SK-N-DZ (cell line): ENCODE measurements at places on chromosomes 1 and 21.

DNA sequence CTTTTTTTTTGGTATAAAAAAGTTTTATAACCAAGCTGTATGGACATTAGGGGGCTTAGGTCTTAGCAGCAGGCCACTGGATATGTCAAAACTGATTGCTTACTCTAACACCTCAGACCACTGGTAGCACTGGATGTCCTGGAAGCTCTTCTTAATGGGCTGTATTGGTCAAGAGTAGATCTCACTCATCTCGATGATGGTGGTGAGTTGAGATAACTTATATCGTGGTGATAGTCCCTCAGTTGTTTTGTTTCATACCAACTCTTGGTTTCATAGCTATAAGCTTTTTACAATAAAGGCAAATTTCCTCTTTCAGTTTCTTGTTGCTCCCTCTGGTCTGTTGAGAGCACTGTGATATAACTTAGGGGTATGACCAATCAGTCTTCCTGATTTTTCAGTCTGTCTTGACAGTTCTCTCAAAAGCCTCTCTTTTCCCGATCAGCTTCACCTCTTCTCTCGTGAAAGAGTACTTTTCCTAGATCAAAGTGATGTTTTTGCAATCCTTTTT is 9.7 kb upstream of the AGO1 start:
- DNase-seq, result no peak

GRCh38 chr21:42277593-42277992 is 37.6 kb downstream of the TFF3 start:
- DNase-seq, result no peak

GRCh38 chr1:152107031-152107983 is 7.9 kb downstream of the TCHH start:
- DNase-seq, result no peak

- peak; percentile 47 for DNase-seq
Observed at GRCh38 chr1:83882906-83883305, 116.0 kb downstream of the TTLL7 start.

GRCh38 chr1:20684050-20684620 is 23.0 kb upstream of the DDOST start:
- no peak for DNase-seq

GRCh38 chr1:230717251-230717650 is 3.3 kb upstream of the AGT start:
- no peak for DNase-seq

DNA sequence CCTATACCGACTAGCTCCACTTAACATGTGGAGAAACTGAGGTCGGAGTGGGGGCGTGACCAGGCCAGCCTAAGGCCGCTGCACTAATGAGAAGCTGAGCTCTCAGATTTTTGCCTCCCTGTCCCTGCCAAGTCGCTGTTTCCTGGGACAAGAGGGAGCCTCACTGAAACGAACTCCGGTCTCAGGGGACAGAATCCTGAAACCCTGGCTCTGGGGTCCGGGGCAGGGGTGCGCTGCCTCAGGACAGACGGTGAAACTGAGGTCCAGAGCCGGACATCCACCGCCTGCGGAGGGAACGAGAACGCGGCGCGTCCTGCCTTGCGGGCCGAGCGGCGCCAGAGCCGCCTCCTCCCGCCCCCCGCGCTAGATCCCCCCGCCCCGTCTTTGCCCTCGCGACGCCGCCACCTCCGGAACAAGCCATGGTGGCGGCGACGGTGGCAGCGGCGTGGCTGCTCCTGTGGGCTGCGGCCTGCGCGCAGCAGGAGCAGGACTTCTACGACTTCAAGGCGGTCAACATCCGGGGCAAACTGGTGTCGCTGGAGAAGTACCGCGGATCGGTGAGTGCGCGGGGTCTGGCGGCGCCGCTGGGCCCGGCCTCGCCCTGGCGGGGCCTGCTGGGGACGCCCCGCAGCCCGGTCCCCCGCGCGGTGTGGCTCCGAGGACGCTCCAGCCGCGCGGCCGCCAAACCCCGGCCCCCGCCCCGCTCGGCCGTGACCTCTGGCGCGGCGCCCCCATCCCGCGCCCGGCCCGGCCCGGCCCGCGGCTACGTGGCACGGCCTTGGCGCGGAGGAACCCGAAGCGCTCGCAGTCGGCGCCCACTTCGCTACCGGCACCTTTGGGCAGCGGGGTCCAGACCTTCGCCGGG is at the start of gene GPX7:
Gene GPX7 (plus strand): TSS at position 381 of the 865 bp plus-strand sequence. CDS start 39 bp downstream, at position 420.
- DNase-seq, result no peak

DNA sequence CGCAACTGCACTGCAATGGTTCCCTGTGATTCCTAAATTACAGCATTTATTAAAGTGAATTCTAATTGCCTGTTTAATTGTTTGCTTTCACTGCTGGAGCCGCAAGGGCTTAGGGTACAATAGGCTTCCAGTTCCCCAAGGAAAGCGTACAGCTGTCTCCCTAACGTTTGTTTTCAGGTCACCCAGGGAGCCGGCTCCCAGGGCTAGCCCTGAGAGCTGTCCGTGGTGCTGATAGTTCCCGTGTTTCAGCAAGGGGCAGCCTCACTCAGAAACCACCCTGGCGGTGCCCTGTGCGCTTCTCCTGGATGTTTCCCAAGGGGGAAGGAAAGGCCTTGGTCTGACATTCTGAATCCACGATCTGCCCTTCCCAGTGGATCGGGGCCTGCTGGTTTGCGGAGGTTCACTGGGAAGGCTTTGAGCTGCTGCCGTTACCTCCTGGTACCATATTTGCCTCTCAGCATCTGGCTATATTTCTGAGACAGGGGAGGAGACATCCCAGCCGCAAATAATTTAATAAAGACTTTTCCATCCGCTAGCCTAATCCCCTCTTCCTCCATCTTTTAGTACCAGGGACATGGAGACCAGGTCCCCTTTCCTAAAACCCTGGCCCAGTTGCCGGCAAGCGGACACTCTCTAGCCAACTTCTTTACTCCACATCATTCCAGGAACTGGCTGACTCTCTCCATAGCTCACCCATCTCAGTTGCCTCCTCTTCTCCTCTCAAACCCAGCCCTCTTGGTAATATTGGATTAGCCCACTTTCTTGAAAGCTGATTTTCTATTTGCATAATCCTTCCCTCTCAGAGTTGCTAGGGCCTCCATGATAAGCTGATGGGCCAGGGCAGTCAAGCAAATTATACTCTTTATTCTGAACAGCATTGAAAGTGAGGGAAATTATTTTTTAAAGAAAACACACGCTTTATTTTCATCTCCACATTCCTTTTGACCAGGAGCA is 149.0 kb downstream of the IGSF21 start:
- peak; percentile 7 for DNase-seq

DNA sequence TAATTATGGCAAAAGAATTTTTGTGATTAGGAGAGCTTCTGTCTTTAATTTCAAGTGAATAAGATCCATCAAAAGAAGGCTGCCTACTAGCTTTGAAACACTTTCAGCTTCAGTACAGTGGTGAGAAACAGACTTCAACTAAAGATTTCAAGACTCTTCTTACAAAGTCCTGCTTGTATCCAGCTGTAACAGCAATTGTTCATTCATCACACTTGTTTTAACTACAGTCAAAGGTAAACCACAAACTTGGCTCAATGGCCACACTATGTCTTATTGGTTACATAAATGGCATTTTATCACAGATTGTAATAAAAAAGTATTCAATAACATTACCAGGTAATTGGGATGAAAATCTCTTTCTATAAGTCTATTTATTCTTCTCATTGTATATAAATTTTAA is 59.2 kb downstream of the WARS2 start:
- DNase-seq, result no peak

GRCh38 chr21:41240040-41240439 is 72.1 kb downstream of the BACE2 start:
- no peak for DNase-seq

DNA sequence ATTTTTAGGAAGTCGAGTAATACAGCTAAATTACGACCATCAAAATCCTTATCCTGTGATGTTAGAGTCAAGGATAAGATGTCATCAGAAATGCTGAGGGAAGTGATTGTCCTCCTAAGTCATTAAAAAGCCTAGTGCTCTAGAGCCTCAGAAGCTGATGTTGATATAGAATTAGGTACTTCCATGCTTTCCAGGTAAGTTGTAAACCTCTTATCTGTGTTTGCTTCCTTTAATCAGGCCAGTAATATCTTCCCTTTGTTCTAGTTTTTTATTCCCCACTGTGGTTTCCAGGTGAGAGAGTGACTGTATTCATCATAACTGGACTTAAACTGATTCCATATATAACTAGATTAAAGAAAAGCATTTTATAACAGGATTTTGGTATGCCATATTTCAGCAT is 44.4 kb downstream of the SMG7 start:
- DNase-seq, result no peak

GRCh38 chr1:159867664-159868026 is 5.2 kb upstream of the VSIG8 start:
- DNase-seq, result peak; percentile 63

- DNase-seq, result no peak
Observed at GRCh38 chr1:229377429-229377828, 34.6 kb upstream of the CCSAP start.

DNA sequence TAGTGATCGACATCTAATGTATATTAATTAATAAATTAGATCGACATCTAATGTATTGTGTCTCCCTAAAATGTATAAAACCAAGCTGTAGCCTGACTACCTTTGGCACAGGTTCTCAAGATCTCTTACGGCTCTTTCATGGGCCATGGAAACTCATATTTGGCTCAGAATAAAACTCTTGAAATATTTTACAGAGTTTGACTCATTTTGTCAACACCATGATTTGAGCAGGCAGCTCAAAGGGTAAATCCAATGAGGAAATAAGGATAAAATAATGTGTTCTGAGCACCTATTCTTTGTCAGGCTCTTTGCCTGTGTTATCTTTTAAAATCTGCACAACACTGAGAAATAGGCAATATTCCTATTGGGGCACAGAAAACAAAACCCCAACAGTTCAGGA is 223.4 kb upstream of the DUSP10 start:
- DNase-seq, result no peak

DNA sequence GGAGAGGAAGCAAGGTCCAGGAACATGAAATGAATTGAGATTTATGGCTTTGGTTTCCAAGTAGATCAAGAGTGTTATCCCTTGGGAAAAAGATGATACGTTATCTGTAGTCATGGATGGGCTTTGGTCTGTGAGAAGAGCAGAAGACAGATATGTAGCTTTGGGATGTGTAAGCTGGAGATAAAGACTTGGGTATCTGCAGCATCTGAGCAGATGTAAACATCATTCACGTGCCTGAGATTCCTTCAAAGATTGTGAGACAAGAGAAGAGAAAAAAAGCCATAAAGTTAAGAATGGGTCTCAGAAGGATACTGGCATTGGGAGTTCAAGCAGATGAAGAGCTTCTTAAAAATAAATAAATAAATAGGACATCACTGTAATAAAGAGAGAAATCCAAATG is 217.8 kb downstream of the PTPRC start:
- DNase-seq, result peak; percentile 67

DNA sequence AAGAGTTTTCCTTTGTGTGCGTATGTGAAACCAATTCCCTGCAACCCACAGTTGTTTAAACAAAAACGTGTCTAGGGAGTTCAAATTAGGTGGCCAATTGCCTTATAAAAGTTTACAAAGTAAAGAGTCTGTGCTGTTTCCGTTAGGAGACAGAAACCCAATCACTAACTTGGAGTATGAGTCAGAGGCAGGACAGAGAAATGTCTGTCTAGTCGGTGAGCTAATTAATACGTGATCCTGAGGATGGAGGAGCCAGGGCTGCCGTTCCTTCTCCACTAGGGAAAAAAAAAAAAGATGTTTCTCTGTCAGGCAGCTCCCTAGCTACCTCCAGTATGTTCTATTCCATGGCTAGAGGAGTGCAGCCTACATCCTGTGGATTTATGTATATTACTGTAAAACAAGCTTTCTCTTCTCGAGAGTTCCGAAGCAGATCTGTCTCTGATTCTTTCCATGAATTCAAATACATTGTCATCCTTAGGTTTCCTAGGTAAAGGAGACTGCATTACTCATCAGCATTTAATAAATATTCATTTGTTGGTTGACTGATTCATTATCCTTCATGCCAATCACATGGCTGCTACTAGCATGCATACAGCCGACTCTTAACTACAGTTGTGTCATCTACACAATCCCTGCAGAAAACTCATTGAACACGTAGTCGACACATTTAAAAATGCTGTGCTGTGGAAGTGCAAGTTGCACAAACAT is 430.6 kb downstream of the KIF26B start:
- DNase-seq, result no peak

GRCh38 chr1:217977943-217978342 is 307.1 kb upstream of the RRP15 start:
- no peak for DNase-seq

- DNase-seq, result no peak
Observed at GRCh38 chr1:171545523-171545922, 60.2 kb downstream of the PRRC2C start.

DNA sequence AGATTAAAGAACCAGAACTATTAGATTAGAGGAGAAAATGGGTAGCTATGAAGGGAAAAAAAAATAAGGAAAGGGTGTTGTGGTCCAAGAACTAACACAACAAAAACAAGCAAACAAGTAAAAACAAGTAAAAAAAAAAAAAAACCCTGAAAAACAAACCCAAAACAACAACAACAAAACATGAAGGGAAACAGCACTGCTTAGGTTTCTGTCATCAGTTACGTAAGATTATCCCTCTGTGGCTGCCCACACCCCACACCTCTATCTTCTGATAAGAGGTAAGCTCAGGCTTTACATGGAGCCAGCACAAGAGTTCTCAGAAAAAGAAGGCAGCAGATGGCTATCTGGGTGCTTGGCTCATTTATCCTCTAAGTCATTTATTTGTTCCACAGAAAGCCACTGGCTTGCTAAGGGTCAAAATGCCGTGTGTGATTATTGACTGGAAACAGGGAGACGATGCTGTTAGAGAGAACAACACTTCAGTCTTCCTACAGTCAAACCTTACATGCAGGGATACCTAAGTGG is 57.5 kb downstream of the KIAA0319L start:
- DNase-seq, result peak; percentile 70

DNA sequence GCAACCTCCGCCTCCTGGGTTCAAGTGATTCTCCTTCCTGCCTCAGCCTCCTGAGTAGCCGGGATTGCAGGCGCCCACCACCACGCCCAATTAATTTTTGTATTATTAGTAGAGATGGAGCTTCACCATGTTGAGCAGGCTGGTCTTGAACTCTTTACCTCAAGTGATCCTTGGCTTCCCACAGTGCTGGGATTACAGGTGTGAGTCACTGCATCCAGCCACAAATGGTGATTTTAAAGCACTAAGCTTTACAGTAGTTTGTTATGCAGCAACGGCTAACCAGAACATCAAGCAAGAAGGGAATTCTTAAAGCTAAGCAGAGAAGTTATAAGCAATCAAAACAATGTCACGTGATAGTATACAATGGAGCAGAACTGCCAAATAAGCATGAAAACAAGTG is 65.7 kb downstream of the NVL start:
- no peak for DNase-seq

- DNase-seq, result no peak
Observed at GRCh38 chr1:173148971-173149370, 58.2 kb downstream of the TNFSF4 start.

DNA sequence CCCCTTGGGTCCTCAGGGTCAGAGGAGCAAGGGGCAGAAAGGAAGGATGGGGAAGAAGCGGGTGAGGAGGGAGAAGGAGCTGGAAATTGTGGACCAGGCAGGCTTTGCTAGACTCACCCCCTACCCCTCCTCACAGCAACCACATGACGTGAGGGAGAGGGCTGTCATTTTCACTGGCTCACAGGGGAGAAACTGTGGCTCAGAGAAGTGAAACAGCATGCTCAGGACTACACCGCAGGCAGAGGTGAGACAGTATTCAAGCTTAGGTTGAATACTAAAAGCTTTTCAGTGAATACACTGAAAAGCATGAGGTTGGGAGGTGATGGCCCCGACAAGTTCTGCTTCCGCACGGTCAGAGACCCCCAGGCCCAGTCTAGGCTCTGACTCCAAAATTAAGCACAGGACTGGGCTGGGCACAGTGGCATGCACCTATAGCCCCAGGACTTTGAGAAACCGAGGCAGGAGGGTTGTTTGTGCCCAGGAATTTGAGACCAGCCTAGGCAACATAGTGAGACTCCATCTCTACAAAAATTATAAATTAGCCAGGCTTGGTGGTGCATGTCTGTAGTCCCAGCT is 1.2 kb upstream of the CLEC20A start:
- no peak for DNase-seq
